ENCODE measurements at places on chromosomes 5 and 9. TPM values are rescaled to one million over a fixed set of nuclear protein-coding genes. Genes with fewer than 3 reads are reported as not detected.

DNA sequence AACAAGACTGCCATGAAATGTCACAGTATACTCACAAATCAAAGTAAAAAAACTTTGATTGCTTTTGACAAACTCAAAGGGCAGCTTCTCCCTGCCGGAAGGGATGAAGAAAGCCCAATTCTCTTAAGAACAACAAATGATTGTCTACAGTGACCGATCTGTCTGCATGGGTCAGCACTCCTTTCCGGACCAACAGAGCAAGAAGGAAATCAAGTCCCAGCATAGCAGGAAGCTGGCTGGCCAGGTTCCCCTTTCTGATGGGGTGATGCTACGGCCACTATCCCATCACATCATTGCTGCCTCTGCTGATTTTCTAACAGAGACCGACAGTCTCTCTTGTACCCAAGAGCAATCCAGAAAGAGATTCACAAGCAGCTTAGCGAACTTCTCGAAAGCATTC, 692 bp downstream of the C1QTNF3 start:
- DNase-seq = no peak

GRCh38 chr9:74117731-74118130, 379.4 kb upstream of the RORB start:
- DNase-seq = no peak

- DNase-seq = no peak
Measured at GRCh38 chr9:20023961-20024571, 235.2 kb upstream of the SLC24A2 start.

The GLRA1 gene
- not detected for total RNA-seq

The MCIDAS gene
- not detected for total RNA-seq

All from HepG2 (cell line).